ENCODE measurements at places on chromosomes 4 and X.

- DNase-seq = no peak
Measured at GRCh38 chr4:37628977-37629609, 57.1 kb downstream of the RELL1 start.

GRCh38 chrX:154991476-154991875 is 31.0 kb downstream of the F8 start:
- DNase-seq = no peak

- no peak for DNase-seq
Measured at GRCh38 chrX:73239242-73239641, 24.6 kb upstream of the NAP1L2 start.

GRCh38 chr4:16583764-16584163 is 314.7 kb downstream of the LDB2 start:
- DNase-seq = no peak

- no peak for DNase-seq
Measured at GRCh38 chr4:142353149-142353738, 492.9 kb downstream of the INPP4B start.

DNA sequence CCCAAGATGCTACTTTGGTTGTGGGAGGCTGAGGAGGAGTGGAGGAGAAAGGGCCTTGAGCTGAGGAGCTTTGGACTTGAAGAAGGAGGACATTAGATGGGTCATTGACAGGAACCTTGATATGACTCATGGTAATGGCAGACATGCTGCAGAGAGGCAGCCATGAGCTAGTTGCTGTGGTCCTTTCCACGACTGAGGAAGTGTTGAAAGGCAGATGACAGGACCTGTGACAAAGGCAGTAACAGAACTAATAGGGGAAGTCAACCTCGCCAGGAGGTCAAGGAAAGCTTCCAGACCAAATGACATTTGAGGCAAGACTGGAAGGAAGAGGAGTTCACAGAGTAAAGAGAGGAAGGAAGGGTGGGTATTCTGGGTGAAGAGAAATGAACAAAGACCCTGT is 7.6 kb upstream of the XPNPEP2 start:
- DNase-seq = no peak

- no peak for DNase-seq
Measured at GRCh38 chr4:73885574-73886267, 16.5 kb downstream of the CXCL1 start.

GRCh38 chr4:24920008-24920407 is 7.2 kb upstream of the CCDC149 start:
- DNase-seq = no peak

DNA sequence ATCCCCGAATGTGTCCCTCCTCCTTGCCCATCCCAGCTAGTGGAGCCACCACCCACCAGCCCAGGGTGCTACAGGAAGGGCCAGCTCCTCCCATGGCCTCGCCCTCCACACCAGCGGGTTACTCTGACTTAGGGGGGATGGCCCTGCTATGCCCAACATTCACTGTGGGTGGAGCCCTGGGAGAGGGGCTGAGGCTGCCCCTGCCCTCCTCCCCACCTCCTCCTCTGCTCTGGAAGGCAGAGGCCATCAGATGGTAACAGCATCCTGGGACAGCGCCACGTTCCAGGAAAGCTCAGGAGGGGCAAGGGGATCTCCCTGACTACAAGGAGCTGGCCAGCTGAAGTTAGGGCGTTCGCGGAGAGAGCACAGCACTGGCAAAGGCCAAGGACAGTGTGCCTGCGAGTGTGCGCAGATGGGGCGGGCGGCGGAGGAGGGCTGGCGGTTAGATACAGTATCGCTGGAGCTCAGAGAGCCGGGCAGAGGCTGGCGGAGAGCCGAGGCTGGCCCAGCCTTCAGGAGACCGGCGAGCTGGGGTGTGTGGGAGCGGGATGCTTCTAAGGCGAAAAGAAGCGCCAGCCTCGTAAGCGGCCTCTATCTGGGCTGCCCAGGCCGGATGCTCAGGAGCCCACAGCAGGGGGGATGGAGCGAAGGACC is 1.5 kb downstream of the JAKMIP1 start:
- no peak for DNase-seq

DNA sequence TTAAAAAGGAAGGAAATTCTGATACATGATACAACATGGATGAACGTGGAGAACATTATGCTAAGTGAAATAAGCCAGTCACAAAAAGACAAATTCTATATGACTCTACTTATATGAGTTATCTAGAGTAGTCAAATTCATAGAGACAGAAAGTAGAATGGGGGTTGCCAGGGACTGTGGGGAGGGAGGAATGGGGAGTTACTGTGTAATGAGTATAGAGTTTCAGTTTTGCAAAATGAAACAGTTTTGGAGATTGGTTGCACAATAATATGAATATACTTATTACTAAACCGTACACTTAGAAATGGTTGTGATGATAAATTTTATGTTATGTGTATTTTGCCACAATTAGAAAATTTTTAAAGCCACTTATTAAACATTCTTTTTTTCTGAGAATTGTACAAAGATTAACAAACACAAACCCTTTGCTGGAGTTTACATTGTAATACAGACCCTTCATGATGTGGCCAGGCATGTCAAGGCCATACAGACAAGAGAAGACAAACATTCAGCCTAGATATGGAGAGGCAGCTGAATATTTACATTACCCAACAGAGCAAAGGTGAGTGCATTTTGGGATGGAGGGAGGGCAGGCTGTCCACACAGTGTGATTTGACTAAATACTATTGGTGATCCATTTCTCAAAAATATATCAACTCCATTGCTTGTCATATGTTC is 21.2 kb upstream of the GPC3 start:
- DNase-seq = no peak

- no peak for DNase-seq
Measured at GRCh38 chrX:16718824-16719333, 533 bp upstream of the SYAP1 start.

GRCh38 chrX:109270580-109271484 is 211.1 kb downstream of the GUCY2F start:
- DNase-seq = no peak

DNA sequence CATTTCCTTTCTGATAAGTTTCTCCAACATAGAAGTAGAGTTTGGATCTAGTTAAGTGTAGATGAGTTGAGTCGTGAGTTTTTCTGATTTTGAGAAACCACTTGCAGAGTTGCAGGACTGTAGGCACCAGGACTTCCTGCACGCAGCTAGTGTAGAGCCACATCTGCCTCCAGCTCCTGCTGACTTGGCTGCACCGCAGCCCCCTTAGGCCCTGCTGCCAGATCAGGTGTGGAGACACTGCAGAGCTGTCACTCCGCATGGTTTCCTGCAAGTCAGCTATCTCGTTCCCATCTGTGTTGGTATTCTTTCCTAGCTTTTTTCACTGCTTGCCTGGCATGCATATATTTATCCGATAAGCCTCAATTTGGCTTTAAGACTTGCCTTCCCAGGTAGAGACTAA is 48.9 kb downstream of the PCDH7 start:
- no peak for DNase-seq

DNA sequence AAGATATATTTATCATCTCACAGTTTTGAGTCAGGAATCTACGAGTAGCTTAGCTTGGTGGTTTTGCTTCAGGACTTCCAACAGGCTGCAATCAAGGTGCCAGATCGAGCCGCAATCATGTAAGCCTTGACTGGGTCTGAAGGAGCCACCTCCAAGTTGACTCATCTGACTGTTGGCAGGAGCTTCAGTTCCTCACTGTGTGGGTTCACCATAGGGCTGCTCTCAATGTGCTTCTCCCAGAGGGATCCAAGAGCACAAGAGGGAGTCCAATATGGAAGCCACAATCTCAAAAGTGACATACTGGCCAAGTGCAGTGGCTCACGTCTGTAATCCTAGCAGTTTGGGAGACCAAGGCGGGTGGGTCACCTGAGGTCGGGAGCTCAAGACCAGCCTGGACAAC is 26.5 kb downstream of the DCHS2 start:
- no peak for DNase-seq

DNA sequence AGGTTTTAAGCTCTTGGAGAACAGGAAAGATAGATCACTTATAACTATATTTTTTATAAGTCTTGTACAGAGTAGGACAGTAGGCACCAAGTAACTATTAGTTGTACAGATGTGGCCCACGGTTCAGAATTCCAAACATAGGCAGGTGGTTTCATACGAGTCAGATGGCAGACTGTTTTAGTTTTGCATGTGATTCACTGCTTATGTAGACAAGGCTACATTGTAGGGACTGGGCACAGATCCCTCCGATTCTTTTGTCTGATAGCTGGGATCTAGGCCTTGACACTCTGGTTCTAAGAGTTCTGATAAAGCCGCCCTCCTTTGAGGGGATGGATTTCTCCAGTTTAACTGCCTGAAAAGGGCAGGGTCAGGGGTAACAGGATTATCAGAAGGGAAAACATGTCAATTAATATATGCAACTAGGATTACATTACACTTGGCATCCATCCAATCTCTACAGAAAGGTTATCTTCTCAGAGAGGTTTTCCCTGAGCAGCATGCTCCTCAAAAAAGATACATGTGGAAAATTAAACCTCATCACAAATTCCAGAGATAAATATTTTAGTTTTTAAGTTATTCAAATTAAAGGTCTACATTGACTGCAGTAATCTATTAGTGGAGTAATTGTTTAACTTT is 87.8 kb downstream of the SPRY1 start:
- no peak for DNase-seq

DNA sequence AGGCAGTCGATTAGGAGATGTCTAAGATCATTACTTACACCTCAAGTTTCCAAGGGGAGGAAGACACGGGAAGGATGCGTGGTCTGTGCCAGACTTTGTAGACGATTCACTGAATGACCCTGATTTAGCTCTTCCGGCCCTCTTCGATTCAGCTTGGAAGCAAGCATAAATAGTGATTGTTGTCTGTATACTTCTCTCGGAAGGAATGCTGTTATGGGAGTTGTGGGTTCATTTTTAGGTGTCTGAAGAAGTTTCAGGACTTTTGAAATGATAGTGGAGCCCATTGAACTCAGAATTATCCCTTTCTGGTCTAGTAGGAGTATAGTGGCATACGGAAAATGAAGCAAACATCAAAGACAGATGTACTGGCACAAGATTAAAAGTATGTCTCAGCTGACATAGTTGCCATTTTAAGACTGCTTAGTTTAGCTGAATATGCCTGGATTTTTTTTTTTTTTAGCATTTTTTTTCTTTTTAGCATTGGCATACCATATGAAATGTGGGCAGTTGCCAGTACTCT is 1.0 kb upstream of the ANKRD17 start:
- no peak for DNase-seq

DNA sequence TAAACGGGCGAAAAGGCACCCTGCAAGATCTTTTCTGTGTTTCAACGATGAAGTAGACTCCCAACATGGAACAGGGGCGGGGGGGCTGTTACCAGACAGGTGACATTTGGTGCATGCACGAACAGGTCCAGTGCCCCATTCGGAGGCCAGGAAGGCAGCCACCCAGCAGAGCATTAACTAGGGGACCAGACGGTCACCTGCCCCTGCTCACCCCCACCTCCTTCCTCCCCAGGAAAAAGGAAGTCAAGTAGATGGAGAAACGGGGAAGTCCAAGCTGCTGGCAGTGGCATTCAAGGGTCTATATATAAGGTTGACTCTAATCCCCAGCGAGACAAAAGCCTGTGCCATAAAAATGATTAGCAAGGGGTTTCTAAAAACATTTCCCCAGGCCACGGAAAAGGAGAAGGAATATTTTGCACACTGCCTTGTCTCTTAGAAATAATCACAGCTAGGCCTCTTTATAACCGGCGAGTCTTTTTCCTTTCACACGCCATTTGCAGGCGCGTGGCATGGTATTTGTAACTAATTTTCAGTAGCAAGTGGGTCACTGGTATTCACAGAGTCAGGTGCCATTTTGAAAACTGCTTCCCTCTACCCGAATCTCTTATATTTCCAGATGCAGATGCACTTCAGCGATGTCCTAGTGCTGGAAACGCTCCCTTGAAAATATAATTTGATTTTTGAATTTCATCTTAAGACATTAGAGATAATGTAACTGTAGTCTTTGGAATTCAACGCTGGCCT is 1.2 kb upstream of the TMSB4X start:
- DNase-seq = no peak

DNA sequence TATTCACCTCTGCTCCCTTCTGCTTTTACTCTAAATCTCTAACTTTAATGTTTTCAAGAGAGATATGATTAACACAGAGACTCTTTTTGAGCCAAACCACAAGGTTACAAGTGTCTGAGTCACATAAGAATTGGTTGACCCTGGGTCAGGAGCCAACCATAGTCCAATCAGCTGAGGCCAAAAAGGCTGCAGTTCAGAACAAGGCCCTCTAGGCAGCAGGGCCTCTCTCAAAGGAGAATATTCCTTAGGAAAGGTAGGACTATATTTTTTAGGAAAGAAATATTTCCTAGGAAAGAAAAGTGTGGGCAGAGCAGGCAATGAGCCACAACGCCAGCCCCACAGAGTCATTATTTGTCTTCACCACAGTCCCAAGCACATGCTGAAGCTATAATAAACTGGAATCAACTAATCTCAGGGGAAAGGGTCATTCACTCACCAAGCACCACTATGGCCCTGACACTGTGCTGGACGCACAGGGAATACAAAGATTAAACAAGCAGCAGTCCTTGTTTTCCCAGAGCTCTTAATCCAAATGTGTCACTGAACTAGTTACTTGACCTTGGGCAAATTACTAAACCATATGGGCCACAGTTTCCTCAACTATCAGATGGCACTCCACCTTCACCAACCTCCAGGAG is 2.2 kb downstream of the ATP8A1 start:
- DNase-seq = no peak

DNA sequence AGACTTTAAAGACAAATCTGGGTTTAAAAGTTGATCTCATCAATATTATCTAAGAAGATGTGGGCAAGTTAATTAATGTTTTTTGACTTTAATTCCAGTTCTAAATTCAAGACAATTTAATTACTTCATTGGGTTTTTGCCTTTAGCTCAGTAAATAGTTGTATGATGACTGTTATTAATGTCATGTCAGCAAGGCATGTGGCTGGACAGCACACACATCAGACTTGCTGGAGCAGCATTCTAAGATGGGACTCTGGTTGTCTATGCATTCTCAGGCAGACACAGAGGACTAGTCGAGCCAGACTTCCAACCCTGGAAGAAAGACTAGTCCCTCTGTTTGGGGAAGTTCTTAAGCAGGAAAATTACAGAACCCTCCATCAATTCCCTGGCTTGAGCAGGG is 180.7 kb upstream of the GK2 start:
- DNase-seq = no peak

- no peak for DNase-seq
Measured at GRCh38 chr4:89290727-89291516, 16.7 kb downstream of the GPRIN3 start.

DNA sequence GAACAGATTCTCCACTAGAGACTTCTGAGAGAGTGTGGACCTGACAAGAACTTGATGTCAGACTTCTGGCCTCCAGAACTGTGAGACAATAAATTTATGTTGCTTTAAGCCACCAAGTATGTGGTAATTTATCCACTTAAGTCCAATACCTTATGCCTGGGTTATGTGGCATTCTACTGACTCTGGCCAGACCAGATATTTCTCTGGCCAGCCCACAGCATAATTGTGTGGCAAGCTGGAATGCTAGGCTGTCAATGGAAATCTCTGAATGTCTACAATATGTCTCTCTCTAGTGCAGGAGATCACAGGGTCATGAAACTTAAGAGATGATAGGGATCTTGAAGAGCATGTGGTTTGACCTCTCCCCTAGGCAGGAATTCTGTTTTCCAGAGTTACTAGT is 251.0 kb downstream of the ZNF674 start:
- DNase-seq = no peak

- DNase-seq = no peak
Measured at GRCh38 chr4:22962295-22962694, 269.6 kb downstream of the GBA3 start.

- DNase-seq = no peak
Measured at GRCh38 chr4:185086053-185086452, 57.0 kb upstream of the SLC25A4 start.
